ENCODE measurements at places on chromosomes 1 and 21.
A peak's percentile ranks its signal among the peaks of the same experiment; 100 is the strongest.

DNA sequence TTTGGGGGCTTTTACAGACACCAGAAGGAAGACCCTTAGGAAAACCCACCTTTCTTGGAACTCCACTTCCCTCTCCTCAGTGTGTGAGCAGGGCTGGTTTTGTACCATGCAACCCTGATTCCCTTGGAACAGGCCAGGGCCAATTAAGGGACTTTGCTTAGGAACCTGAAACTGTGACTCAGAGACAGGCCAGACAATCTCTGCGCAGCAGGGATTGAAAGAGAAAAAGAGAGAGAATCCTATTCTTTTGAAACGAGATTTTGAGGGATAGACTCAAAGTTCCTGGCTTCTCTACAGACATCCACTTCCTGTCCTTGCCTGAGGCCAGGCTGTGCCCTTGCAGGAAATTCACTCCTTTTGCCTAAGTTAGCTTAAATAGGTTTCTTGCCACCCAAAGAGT lies 23.1 kb upstream of the C1orf198 start:
- DNase-seq = no peak

GRCh38 chr1:47918257-47918867 lies 78.8 kb downstream of the TRABD2B start:
- no peak for DNase-seq

DNA sequence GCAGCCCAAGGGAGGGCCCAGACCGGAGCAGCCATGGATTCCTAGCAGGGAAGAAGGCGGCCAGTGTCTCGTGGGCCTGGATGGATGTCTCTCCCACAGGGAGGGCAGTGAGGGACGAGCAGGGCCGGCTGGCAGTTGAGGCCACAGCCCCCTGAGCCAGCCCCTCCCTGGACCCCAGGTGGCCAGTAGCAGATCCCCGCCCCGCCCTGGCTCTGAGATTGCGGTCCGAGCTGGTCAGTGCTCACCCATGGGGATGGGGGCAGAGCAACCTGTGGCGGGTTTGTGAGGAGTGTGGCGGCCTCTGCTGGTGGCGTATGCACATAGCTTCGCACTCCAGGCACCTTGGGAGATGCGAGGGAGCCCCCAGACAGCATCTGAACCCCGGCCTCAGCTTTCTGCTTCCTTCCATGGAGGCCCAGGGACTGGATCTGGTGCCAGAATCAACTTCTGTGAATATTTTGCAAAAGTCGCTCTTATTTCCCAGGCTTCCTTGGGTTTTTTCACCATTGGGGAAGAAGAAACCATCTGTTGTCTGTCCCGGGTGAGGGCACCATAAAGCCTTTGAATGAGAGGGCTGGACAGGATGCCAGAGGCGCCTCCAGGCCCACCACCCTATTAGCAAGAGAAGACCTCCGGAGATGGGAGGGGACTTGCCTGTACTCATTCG lies 8.4 kb upstream of the KCNN3 start:
- DNase-seq = no peak

- peak; percentile 54 for DNase-seq
Measured at GRCh38 chr1:58785442-58786058, 1.7 kb upstream of the JUN start.

GRCh38 chr1:225806249-225806648 lies 3.7 kb upstream of the EPHX1 start:
- no peak for DNase-seq

DNA sequence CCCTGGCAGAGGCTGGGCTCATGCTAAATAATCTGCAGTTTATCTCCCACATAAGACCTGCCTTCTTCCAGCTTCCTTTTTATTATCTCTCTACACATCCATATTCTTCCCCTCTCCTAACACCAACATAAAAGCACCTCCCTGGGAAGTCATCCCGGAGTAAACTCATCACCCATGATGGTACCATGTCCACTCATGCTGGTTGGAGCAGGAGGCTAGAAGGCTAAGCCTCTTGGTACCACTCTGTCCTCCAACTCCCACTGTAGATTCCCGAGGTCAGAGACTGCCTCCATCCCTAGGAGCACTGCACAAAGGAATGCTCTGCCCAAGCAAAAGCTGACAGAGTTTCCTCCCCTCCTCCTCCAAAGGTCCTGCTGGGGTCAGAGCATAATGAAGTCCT lies 4.2 kb downstream of the DENND2D start:
- no peak for DNase-seq

DNA sequence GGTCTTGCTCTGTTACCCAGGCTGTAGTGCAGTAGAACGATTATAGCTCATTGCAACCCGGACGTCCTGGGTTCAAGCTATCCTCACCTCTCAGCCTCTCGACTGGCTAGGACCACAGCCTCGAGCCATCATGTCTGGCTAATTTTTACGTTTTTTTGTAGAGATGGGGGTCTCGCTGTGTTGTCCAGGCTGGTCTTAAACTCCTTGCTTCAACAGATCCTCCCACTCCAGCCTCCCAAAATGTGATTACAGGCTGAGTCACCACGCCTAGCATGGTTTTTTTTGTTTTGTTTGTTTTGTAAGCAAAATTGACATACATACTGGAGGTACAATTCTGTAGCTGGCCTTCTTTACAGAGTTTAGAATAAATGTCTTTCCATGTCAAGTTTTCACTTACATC lies 994 bp upstream of the LAMTOR5 start:
- no peak for DNase-seq

DNA sequence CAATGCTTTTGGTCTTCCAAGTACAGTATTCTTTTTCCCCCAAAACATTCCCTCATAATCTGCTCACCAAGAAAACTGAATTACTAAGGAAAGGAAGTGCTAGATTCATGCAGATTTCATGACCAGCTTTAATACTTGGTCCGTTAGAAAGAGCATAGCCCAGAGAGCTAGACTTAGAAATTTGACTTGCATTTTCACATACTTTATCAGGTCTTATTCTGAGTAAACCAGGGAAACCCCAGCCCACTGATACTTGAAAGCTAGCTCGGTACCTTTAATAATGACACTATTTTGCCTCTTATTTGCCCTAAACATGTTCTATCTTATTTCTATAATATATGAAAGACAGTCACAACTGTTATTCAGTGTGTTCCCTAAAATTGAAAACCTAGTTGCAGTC lies 204.5 kb downstream of the TTLL7 start:
- DNase-seq = no peak

GRCh38 chr1:158075078-158075477 lies 81.6 kb downstream of the KIRREL1 start:
- no peak for DNase-seq

GRCh38 chr1:175708787-175709186 lies 34.6 kb downstream of the TNR start:
- no peak for DNase-seq

DNA sequence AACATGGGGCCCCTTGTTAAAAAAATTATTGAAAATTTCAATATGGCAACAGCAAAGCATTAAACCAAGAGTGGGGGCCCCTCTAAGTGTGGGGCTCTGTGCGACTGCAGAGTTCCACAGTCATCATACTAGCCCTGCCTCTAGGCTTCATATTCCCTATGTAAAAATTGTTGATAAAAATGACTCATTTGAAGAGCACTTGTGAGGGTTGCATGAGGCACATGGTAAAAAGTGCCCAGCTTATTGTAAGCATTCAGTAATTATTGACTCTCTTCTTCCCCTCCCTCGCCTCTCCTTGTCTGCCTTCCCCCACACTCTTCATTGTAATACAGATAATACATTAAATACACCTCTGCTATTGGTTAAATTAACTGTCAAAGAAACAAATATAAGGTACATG lies 86.7 kb upstream of the PTBP2 start:
- no peak for DNase-seq

- DNase-seq = no peak
Measured at GRCh38 chr1:156551066-156551643, 21.2 kb downstream of the IQGAP3 start.

All from NCI-H2081 treated with DMSO at 0.1 percent for 48 hours (cell line).